ENCODE measurements at places on chromosomes 11 and 22. TPM values are rescaled to one million over a fixed set of nuclear protein-coding genes. Genes with fewer than 3 reads are reported as not detected.

The FCHSD2 gene
- total RNA-seq = 53.8 TPM

The PEX16 gene
- 87.5 TPM for total RNA-seq

The RBM14 gene
- 382 TPM for total RNA-seq

The NCR3LG1 gene
- 2.3 TPM for total RNA-seq

The TREH gene
- total RNA-seq = not detected

The MRGPRE gene
- total RNA-seq = not detected
